Activated T-cell treated with anti-CD3 and anti-CD28 coated beads, Interleukin-2, amount 50 U/mL, for 24 hours (primary cell): ENCODE measurements at places on chromosomes 6 and 20.
A peak's percentile ranks its signal among the peaks of the same experiment; 100 is the strongest.

GRCh38 chr20:52443874-52444273 lies 252.3 kb upstream of the ZFP64 start:
- peaks cover 3% of the 10 kb centered on the region for H3K4me1 ChIP-seq
- no peak for DNase-seq
- no peak overlapping the region for H3K27ac ChIP-seq
- no peaks in the 10 kb centered on the region for H3K27me3 ChIP-seq
- H3K4me3 ChIP-seq = no peak overlapping the region

DNA sequence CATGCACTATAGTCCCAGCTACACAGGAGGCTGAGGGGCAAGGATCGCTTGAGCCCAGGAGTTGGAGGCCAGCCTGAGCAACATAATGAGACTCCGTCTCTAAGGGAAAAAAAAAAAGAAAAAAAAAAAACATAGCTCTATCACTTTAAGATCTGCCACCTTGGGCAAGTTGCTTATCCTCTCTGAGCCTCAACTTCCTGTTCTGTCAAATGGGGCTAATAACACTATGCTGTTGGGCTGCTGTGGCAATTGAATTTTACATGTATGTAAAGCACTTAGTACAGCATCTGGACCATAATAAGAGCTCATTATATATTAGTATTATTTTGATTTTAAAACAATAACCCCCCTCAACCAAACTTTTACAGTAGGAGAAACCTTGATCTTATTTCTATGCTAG lies 141.5 kb downstream of the ATXN1 start:
- H3K27ac ChIP-seq = peak overlapping the region; percentile 6
- H3K27me3 ChIP-seq = no peaks in the 10 kb centered on the region
- no peak for DNase-seq
- H3K4me1 ChIP-seq = peaks cover 47% of the 10 kb centered on the region
- no peak overlapping the region for H3K4me3 ChIP-seq
- H3K36me3 ChIP-seq = peaks cover 11% of the 10 kb centered on the region

GRCh38 chr6:41346441-41346840 lies 11.0 kb downstream of the NCR2 start:
- H3K27ac ChIP-seq = no peak overlapping the region
- H3K36me3 ChIP-seq = no peaks in the 10 kb centered on the region
- H3K4me1 ChIP-seq = peaks cover 23% of the 10 kb centered on the region
- peaks cover 22% of the 10 kb centered on the region for H3K27me3 ChIP-seq
- DNase-seq = no peak
- H3K4me3 ChIP-seq = no peak overlapping the region

- DNase-seq = no peak
- H3K36me3 ChIP-seq = no peaks in the 10 kb centered on the region
Measured at GRCh38 chr6:134724771-134725340, 225.0 kb downstream of the ALDH8A1 start.

- no peaks in the 10 kb centered on the region for H3K27me3 ChIP-seq
- H3K4me3 ChIP-seq = no peak overlapping the region
- no peak overlapping the region for H3K27ac ChIP-seq
- H3K4me1 ChIP-seq = no peaks in the 10 kb centered on the region
Measured at GRCh38 chr6:71737953-71738352, 148.4 kb upstream of the RIMS1 start.

GRCh38 chr6:156719720-156720563 lies 57.2 kb upstream of the ARID1B start:
- H3K27me3 ChIP-seq = no peaks in the 10 kb centered on the region
- H3K4me1 ChIP-seq = peaks cover 15% of the 10 kb centered on the region
- peak overlapping the region; percentile 65 for H3K4me3 ChIP-seq
- DNase-seq = peak; percentile 83
- H3K27ac ChIP-seq = peak overlapping the region; percentile 88

DNA sequence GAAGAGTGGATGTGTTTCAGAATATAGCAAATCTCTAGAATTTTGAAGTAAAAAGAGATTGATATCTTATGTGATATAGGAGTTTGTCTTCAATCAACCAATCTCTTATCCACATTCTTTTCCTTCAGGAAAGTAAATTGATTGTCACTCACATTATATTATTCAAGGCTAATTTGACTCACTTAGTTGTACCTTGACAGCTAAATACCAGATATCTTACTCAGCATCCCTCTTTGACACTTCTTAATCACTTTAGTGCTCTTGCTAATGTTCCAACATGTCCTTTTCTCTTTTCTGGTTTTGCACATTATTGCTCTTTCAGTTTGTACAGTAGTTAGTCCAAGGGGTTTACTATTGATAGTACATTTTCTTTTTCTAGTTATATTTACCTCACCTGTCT lies 286.9 kb upstream of the PTCHD4 start:
- H3K4me3 ChIP-seq = no peak overlapping the region
- H3K27me3 ChIP-seq = no peaks in the 10 kb centered on the region
- no peak for DNase-seq
- H3K36me3 ChIP-seq = no peaks in the 10 kb centered on the region

GRCh38 chr6:14431385-14432330 lies 314.1 kb downstream of the CD83 start:
- H3K4me3 ChIP-seq = no peak overlapping the region
- H3K36me3 ChIP-seq = no peaks in the 10 kb centered on the region
- DNase-seq = no peak
- H3K27ac ChIP-seq = no peak overlapping the region

DNA sequence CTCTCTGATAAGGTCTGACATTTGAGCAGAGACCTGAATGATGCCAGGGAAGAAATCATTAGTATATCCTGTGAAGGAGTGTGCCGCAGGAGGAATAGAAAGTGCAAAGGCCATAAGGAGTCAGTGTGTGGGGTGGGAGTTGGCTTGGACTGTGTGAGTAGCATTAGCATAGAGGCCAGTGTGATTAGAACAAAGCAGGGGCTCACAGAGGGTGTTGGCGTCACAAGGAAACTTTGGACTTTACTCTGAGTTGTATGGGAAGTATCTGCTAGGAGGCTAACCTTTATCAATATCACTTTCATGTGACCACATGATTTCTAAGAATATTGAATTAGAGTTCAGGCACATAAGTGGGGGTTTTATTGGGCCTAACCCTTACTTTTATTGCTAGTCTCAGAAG lies 12.1 kb downstream of the TMEM200A start:
- H3K36me3 ChIP-seq = no peaks in the 10 kb centered on the region
- peaks cover 18% of the 10 kb centered on the region for H3K4me1 ChIP-seq
- no peak overlapping the region for H3K4me3 ChIP-seq
- no peaks in the 10 kb centered on the region for H3K27me3 ChIP-seq

DNA sequence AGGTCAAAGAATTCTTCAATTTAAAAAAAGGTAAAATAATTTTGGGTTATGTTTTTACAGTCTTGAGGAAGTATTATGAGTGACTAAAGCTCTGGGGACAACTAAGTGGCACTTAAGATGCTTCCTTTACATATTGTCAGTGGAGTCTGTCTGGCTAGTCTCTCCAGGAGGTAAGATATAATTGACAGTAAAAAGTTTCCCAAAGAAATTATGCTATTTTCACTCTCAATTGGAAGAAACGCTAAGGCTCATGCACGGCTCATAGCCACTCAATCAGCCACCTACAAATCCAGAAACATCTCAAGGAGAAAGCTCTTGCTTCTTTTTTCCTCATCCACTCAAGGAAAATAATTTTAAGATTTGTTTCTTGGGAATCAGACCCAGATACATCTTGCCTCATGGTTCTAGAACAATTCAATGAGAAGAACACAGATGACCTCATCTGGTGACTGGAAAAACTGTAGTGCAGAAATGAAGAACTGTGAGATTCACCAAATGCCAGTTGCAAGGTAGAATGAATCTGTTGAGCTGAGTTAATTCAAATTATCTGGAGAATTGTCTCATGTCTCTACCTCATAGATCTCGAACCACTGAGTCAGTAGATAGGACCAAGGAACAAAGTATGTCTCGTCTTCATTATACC lies 252.9 kb downstream of the TPBG start:
- no peak for DNase-seq
- no peak overlapping the region for H3K4me3 ChIP-seq
- no peak overlapping the region for H3K27ac ChIP-seq
- no peaks in the 10 kb centered on the region for H3K27me3 ChIP-seq
- no peaks in the 10 kb centered on the region for H3K4me1 ChIP-seq
